Fibroblast of skin of left biceps (primary cell): ENCODE measurements at places on chromosomes 11 and 22.

GRCh38 chr11:124930799-124931198 lies 5.0 kb downstream of the HEPACAM start:
- DNase-seq = no peak

- DNase-seq = no peak
Observed at GRCh38 chr11:109109571-109110315, 312.2 kb upstream of the C11orf87 start.

DNA sequence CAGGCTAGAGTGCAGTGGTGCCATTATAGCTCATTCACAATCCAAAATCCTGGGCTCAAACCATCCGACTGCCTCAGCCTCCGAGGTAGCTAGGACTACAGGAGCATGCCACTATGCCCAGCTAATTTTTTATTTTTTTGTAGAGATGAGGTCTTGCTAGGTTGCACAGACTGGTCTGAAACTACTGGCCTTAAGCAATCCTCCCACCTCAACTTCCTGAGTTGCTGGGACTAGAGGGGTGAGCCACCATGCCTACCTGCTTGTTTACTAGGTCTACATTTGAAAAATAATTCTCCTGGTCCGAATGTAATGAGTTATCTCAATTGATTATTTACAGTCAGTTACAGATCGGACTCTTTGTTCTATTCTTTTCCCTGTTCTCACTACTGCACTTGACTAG lies 22.0 kb downstream of the TAF1D start:
- no peak for DNase-seq

- DNase-seq = no peak
Observed at GRCh38 chr11:3916962-3917361, 61.5 kb downstream of the STIM1 start.
